AG10803 (cell line): ENCODE measurements at places on chromosomes 16 and 17.

GRCh38 chr17:45951941-45952340 is 47.1 kb upstream of the STH start:
- DNase-seq: no peak

DNA sequence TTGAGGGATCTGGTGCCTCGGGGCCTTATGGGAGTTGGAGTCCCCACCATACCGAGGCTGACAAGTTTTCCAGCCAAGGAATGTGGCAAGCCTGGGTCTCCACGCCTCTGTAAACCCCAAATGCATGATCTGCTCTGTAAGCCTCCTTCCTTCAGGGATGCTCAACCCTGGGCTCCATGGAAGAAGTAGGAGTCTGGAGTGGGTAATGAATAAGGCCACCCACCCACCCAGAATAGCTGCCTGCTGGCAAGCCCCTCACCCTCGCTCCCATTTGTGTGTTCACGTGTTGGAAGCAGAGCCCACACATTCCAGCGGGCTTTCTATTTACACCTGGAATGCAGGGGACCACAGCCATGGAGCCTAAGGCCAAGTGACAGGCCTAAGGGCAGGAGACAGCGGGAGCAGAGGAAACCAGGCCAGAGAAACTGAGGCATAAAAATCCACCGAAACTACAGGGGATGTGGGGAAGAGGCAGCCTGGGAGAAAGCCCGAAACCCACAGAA is 4.4 kb downstream of the DLG4 start:
- DNase-seq: no peak

GRCh38 chr17:36736201-36737156 is 135.1 kb downstream of the MRM1 start:
- DNase-seq: no peak

GRCh38 chr16:11670171-11671131 is 2.2 kb downstream of the SNN start:
- no peak for DNase-seq

- peak; percentile 87 for DNase-seq
These were observed 13.1 kb downstream of the ABCA9 start for GRCh38 chr17:69047368-69048263.

- DNase-seq: no peak
These were observed 38.3 kb downstream of the REXO5 start for GRCh38 chr16:20844588-20844987.

DNA sequence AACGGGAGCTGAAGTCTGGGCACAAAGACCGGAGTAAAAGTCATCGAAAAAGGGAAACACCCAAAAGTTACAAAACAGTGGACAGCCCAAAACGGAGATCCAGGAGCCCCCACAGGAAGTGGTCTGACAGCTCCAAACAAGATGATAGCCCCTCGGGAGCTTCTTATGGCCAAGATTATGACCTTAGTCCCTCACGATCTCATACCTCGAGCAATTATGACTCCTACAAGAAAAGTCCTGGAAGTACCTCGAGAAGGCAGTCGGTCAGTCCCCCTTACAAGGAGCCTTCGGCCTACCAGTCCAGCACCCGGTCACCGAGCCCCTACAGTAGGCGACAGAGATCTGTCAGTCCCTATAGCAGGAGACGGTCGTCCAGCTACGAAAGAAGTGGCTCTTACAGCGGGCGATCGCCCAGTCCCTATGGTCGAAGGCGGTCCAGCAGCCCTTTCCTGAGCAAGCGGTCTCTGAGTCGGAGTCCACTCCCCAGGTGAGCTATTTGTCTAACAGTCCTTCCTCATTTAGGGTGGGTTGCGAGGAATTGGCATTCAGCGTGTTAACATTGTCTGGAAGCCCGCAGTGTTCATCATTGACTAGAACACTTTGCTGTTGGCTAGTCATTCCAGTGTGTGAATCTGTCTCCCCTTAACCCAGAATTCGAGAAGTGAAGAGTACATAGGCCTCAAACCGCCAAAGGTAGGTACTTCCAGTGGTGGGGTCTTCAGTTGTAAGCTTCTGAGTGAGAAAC is 1.5 kb downstream of the CDK12 start:
- DNase-seq: no peak

- no peak for DNase-seq
These were observed 4.3 kb downstream of the KLHL36 start for GRCh38 chr16:84652566-84652965.
